ENCODE measurements at places on chromosomes 3 and 15.

- DNase-seq: no peak
Measured at GRCh38 chr15:87347806-87348515, 908.6 kb downstream of the NTRK3 start.

DNA sequence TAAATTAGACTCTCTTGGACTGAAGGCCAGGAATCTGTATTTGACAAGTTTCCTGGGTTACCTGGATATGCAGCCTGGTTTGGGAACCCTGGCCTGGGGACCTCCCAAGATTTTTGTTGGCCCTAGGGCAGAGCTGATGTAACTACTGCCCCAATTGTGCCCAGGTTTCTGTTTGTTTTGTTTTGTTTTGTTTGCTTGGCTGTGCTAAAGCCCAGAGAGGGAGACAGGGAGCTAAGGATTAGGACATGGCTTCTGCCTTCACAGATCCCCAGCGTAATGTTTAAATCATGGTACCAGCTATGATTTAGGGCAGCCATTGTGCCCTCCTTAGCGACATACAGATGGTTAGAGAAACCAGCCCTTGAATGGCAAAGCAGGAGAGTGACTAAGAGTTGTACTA is 47.6 kb downstream of the ABHD5 start:
- DNase-seq: no peak

DNA sequence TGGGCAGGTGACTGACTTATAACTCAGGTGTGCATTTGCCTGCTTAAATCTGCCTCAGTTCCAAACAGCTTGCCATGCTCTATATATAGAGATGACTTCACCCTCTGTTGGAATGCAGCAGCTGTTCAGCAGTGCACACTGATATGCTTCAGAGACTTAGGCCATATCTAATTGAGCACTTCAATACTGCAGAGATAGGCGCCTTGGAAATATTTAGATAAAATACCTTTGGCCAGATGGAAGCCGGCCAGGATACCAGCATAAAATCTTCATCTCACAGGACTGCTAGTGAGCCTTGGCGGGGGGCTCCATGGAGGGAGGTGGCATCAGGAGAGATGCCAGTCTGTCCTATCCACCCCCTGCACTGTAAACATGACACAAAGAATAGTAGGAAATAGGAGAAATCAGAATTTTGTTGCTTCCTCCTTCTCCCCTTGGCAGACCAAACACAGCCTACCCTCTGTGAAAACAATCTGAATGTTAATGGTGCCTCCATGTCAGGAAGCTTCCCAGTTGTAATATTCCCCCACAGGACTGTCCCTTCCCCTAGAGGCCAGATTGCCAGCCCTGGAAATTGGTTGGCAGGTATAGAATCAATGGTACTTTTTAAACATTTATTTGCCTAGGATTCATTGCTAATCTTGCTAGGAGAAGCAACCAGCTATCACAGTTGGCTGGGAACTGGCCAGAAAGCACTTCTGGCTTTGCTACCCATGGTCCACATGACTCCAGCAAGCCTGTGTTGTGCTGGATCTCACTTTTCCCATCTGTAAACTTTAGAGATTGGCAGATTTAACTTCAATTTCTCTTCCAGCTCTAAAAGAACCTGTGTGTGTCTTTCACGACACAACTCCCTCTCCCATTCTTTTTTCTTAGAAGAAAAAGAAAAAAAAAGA is 215.5 kb upstream of the KCNMB2 start:
- DNase-seq: peak; percentile 55

DNA sequence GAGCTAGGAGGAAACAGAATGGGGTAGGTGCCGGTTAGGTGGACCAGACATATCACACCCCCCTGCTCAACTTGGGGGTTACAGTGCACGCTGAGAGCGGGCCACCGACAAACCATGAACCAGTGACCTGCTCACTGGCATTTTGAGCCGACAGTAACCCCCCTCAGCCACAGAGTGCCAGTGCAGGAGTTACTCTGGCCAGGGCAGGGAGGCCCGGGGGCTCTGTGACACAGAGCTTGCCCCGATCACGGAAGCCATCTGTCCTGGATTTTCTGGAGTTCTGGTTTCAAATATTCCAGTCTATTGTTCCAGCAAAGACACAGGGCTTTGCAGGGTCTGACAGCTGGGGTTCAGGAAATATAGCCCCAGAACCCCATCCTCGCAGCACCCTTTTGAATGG is 225.2 kb downstream of the VPS13C start:
- DNase-seq: no peak

All from EL (cell line).